Activated CD4-positive, CD25-positive, alpha-beta regulatory T cell (primary cell): ENCODE measurements at places on chromosomes 12 and 14.

- no peak for DNase-seq
Measured at GRCh38 chr12:123892180-123892559, 80.5 kb downstream of the CCDC92 start.

DNA sequence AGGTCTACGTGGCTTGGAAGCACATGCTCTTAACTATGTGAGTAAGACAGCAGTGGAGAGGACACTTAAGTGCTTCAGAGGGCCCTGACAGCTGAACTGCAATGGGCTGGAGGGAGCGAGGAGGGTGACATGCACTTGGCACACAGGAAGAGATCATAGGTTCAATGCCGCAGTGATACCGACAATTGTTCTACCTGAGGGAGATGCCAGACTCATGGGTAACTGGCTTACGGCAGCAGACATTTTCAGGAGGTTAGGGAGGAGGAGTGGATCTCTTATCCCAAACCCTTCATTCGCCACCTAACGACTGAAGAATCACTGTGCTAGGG lies 68.4 kb downstream of the NTF3 start:
- DNase-seq: no peak

- DNase-seq: no peak
Measured at GRCh38 chr12:113464852-113465719, 6.6 kb downstream of the LHX5 start.

DNA sequence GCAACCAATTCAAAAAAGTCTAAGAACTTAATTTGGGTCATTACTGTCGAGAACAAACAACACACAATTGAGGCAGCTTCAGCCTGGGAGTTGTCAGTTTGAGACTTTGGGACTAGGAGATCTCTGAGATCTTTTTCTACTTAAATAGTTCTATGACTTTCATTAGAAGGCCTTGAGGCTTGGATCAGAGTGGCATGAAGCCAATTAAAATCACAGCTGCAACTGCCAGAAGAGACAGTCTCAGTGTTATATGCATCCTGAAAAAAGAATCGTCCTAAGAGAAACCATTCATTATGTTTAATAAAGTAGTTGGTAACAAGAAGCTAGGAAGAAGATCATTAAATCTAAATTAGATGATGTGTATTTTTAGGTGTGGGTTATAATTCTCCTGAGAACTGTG lies 170.8 kb upstream of the RASSF8 start:
- no peak for DNase-seq

GRCh38 chr12:45726603-45727300 lies 2.8 kb upstream of the ARID2 start:
- DNase-seq: no peak

- no peak for DNase-seq
Measured at GRCh38 chr12:101498252-101498651, 23.1 kb downstream of the SPIC start.

DNA sequence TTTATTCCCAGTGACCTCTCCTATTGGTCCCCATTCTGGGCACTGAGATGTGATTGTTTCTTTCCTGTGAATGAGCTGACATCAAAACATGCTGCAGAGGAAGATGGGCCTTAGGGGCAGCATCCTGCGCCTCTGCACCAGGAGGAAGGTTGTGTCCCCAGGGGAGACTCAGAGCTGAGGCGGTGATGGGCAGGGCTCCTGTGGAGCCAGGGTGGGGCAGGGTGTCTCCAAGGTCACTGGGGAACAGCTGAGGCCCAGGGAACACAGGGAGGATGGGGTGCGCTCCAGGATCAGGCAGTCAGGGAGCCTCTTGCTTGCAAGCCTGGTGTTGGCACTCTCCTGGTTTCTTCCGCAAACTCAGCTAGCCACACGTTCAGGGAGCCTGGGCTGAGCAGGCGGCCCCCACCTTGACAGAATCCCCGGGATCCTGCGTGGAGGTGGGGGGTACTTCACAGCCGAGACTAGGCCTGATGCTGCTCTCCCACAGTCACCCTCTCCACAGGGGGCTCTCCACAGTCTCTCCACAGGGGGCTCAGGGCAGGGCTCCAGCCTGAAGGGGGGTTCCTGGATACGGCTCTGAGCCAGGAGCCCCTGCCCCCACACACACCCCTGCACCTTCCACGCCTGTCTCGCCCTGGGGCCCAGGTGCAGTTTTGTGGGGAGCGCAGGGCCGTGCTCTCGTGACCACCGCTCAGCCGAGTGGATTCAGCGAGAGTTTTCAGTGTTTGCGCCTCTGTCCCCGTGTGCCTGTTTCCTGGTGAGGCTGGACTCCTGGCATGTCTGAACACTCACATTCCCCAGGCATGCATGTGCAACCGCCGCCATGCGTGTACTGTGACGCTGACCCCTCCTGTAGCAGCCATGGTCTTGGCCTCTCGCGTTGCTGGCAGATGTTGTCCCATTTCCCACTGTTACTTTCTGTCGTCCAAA lies 264.7 kb downstream of the SEC23A start:
- DNase-seq: no peak

DNA sequence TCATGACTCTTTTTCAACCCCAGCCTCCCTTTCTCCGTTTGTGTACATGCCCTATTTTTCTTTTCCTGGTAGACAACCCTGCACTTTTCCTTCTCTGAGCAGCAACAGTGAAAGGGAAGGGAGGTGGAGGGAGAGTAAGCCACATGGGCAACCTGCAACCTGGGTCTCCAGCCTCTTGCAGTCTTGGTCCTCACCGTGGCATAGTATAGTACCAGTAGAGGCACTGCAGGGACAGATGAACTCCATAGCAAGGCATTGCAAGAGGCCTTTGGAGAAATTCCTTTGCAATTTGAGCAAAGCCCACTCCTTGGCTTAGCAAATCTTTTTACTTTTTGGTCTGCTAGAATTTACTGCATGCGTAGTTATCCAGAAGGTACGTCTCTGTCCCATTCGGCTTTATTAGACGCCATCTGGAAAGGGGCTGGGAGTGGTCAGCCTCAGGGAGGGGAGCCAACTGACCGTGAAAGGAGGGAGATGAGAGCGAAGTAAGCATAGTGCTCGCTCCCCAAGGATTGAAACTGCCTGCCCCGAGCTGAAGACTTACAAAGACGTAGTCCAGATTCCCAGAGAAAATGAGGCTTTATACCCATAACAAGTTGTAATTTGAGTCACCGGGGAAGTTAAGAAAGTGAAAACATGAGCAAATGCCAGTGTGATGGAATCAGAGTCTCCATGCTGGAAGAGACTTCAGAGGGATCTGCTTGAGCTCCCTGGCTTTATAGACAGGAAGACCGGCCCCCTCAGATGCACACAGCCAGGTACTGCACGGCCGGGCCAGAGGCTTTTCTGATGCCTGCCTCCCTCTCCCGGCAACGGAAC lies 332.0 kb downstream of the CACNA1C start:
- no peak for DNase-seq

DNA sequence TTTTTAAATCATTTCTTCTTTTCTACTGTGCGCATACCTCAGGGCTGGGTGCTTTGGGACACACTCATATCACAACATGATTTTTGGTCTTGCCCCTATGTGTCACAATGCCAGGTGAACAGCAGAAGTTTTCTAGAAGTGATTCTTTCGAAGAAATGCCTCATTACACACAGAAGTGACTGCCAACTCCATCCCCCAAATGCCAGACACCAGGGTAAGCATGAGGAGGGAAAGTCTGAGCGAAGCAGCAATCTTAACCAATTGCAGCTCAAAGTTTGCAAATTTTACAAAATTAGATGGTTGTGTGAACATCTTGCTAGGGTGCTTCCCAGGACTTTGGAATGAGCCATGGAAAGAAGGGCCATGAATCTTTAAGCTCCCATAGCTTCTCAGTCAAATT lies 87.3 kb upstream of the PLEKHA5 start:
- DNase-seq: no peak

DNA sequence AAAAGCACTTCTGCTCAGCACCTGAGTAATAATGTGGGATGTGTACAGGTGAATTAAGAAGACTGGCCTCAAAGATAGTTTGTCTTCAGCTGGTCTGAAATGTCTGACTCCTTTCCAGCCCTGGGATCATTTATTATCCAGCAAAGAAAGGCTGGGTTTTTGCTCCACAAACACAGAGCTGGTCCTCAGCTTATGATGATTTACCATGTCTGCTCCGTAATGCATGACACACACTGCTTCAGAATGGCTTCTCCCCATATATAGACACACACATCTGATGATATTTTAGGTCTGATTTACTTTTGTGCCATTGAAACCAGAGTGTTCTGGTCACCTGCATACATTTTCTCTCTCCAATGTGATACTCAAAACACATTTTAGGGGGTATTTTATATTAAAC lies 225.0 kb downstream of the SLC25A21 start:
- DNase-seq: no peak
